Central memory CD8-positive, alpha-beta T cell (primary cell): ENCODE measurements at places on chromosomes 4 and X.

DNA sequence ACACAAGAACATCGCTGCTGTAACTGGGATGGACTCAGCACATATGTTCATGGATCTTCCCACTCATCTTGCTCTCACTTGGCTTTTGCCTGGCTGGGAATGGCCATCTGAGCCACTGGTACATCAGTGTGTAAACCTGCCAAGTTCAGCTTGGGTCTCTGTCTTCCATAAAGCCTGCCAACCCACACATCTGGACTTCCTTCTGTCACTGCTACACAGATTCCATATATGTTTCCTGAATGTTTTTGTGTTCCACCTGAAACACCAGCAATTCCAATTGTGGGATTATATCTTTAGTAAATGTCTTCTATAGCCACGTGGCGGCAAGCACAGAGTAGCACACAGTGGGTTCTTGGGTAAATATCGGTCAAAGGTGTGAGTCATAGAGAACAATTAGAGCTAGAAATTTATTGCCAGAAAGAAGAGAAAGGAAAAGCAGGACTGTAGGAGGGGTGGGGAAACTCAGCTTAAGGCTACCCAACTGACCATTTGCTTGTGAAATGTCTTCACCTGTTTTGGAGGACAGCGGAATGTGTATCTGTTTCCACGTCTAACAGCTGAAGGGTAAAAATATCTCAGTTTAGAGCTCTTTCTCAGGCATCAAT lies 125.9 kb downstream of the MFAP3L start:
- no peak for DNase-seq

DNA sequence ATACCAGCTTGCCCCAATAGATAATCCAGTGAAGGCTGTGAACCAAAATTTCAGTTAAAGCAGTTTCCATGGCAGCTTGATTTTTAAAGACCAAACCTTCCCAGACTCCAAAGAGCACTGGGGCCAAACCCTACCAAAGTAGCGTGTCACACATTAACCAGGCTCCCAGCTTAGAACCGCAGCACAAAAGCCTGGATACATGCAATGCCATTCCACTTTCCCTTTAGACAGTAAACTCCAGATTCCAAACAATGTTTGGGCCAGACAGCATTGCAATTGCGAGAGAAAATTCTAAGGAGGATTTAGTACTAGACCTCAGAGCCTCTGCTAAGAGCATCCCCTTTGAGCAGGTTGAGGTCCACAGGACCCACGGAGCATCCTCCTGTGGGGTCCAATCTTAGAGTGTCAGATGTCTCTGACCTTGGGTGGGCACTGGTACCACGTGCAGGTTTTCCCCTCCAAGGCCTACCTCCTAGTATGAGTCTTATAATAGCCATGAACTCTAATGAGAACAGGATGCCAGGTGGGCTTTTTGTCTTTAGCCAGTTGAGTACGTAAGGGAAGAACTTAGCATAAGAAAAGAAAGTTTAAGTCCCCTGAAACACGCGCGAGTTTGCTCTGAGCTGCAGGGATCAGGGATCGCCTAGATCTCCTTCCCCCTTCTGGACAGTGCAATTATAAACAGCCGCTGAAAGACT lies 38.8 kb downstream of the MGARP start:
- DNase-seq = no peak

GRCh38 chrX:17298564-17298963 lies 76.4 kb upstream of the NHS start:
- DNase-seq = no peak

GRCh38 chr4:110371016-110371770 lies 104.8 kb upstream of the ENPEP start:
- no peak for DNase-seq

- DNase-seq = no peak
Observed at GRCh38 chrX:78105944-78106650, 2.0 kb downstream of the PGK1 start.

GRCh38 chrX:136784231-136784630 lies 3.5 kb upstream of the ARHGEF6 start:
- no peak for DNase-seq

- no peak for DNase-seq
Observed at GRCh38 chr4:104869831-104870230, 276.8 kb upstream of the TET2 start.

- DNase-seq = no peak
Observed at GRCh38 chr4:10123227-10124101, 6.9 kb upstream of the WDR1 start.

GRCh38 chr4:144754562-144755410 lies 108.8 kb downstream of the HHIP start:
- no peak for DNase-seq

DNA sequence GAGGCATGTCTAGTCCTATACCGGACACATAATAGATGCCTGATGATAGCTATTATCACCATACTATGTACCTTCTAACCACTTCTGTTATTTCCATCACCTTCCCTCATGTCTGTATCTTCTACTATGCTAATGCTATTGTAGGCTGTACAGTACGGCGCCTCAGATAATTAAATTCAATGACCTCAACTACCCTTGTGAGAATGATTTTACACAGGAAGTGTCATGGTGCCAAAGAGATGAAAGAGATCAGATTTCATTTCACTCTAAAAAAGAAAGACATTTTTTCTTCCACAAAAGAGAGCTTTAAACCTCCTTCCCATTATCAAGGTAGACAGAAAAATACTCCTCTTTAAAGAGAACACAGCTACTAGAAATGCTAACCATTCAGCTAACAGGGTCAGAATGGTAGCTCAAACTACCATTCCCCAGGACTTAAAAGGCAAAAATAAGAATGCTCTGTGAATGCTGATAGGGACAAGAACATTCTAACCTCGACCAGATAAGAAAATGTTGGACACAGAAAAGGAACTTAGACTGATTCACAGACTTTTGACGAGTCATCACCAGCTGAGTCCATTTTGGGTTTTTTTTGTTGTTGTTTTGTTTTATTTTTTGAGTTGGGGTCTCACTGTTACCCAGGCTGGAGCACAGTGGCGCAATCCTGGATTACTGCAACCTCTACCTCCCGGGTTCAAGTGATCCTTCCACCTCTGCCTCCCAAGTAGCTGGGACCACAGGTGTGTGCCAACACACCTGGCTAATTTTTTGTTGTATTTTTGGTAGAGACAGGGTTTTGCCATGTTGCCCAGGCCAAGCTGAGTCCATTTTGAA lies 99.2 kb upstream of the RAPGEF2 start:
- no peak for DNase-seq

- no peak for DNase-seq
Observed at GRCh38 chr4:182507805-182508204, 264.6 kb downstream of the TENM3 start.

DNA sequence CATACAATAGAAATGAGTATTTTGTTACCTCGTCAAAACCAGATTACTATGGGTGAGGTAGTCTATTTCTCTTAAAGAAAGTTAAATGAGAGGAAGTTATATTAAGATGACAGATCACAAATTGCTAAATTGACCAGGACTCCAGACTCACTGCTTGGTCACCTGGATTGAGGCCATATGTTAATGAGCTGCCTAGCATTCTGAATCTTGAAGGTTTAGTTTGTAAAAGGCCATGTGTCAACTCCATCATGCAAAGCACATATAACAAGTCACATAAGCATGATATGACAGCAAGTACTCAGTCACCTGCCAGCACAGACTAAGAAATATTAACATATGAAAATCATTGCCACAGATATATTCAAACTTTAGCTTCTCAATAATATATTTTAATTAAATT lies 72.6 kb downstream of the EPHA5 start:
- DNase-seq = no peak

- DNase-seq = no peak
Observed at GRCh38 chr4:21801661-21802385, 146.7 kb downstream of the KCNIP4 start.

- no peak for DNase-seq
Observed at GRCh38 chr4:182483685-182484084, 240.5 kb downstream of the TENM3 start.

GRCh38 chr4:66766557-66766956 lies 778.7 kb downstream of the CENPC start:
- no peak for DNase-seq

DNA sequence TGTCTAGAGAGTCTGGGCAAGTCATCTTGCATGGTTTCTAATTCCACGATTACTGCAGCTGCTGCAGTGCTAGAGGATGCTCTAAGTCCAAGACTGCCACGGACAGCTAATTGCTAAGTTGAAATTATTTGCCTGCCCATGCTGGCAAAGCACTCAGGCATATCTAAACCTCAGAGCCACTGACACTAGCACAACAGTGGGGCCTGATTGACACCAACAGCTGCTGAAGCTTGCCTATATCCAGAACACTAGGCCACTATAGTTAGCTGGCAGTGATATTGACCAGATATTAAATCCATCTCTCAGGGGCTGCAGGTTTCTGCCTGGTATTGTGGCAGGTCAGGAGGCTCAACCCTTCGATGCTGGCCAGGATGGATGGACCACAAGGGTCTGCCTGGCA lies 103.9 kb downstream of the DCAF12L1 start:
- DNase-seq = no peak

GRCh38 chrX:49102190-49102589 lies 21.3 kb downstream of the GPKOW start:
- DNase-seq = no peak

- no peak for DNase-seq
Observed at GRCh38 chr4:7173841-7174449, 18.4 kb upstream of the SORCS2 start.

GRCh38 chr4:158996669-158997074 lies 106.2 kb upstream of the RAPGEF2 start:
- no peak for DNase-seq

DNA sequence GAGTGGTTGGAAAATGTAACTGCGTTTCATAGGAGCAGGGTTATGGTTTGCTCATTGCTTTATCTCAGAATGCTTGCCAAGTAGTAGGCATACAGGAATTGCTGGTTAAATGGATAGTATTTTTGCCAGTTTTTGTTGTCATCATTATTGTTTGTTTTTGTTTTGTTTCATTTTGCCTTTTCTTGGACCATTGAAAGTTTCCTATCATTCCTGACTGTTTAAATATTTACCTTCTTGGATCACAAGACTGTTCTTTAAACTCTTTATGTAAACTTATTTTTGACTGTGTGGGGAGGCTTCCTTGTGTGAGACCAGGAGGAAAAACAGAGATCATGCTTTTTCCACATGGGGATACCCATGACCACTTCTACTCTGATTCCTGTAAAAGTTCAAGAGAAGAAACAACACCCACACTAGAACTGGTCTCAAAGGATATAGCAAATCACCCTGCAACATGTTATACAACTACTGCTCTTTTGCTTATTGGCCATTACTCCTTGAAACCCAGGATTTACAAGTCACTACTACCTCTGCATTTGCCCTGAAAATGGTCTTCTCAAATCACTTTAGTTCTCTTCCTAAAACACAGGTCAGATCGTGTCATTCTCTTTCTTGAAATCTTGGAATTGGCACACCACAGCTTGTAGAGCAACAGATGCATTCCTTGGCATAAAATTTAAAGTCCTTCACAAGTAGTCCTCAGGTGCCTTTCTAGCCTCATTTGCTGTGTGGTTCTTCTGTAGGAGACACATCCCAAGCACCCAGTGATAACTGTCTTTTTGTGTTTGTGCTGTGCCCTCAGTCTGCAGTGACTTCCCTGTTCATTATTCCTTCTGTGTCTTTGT lies 51.3 kb downstream of the FNIP2 start:
- no peak for DNase-seq

DNA sequence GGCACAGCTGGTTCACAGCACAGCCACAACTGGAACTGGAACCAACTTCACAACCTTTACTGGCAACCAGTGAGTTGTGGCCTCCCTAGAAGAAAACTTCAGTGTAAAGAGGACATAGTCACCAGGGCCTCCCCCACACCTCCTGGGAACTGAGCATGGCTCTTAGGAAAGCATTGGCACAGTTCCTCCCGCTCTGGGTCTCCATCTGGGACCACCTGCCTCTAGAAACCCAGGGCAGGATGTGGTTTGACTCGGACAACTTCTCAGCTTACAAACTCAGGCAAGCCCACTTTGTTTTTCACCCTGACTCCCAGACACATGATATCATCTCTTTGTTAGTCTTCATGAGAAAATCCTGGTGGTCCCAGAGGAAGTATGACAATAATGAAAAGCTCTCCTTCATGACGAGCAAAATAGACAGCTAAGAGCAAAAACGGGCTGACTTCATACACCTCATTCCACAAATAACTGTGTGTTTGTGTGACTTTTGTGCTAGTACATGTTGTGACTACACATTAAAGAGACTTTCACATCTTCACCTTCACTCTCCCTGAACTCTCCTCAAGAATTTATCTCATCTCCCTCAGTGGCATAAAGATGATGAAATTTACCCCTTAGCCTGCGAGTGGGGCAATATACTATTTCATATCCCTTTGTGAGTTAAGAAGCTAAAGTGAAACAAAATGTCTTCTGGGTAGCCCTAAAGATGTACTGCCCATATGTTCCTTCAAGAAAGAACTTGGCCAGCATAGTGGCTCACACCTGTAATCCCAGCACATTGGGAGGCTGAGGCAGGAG lies 75.4 kb downstream of the SH3KBP1 start:
- no peak for DNase-seq

DNA sequence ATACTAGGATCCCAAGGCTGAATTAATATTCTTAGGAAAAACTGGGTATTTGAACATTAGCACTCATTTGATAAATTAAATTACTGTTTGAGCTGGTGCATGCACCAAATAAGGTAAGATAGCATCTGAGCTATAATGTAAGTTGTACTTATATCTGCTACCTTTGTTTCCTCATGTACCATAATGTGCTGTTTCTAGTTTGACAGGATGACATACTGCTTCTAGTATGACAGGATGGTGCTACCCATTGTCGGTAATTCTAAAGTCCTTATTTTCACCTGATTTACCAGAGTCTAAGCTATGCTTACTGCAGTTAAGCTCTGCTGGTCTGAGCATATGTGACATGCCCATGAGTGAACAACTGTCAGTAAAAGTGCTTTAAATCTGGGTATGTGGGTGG lies 1017.5 kb upstream of the IGFBP7 start:
- no peak for DNase-seq

- DNase-seq = no peak
Observed at GRCh38 chrX:13939741-13940597, 89.7 kb downstream of the GEMIN8 start.

DNA sequence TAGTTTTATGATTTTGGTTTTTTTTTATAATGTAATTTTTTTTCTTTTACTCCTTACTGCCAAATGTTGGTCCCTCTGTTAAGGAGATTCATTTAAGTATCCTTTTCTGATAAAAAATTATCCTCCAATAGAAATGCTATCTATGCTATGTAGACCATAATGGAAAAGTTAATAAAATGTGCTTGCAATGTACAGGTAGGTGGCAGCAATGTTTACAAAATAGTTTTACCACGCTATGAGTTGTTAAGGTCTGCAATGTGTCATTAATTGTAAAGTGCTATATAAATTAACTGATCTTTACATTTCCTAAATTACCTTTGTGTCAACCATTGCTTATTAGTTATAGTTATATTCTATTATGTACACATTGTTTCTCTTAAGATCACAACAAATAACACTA lies 3.8 kb upstream of the CENPC start:
- no peak for DNase-seq

- DNase-seq = no peak
Observed at GRCh38 chr4:141462361-141462760, 174.0 kb upstream of the IL15 start.

- DNase-seq = no peak
Observed at GRCh38 chrX:123454712-123455431, 270.8 kb downstream of the GRIA3 start.

GRCh38 chr4:83831588-83831987 lies 295.7 kb downstream of the GPAT3 start:
- DNase-seq = no peak
